ENCODE measurements at places on chromosomes 3 and 15.
A peak's percentile ranks its signal among the peaks of the same experiment; 100 is the strongest.

- DNase-seq: no peak
These were observed 39.5 kb upstream of the ZBTB20 start for GRCh38 chr3:115186351-115187148.

- no peak for DNase-seq
These were observed 105.1 kb upstream of the BCL6 start for GRCh38 chr3:187850258-187850921.

GRCh38 chr15:67085818-67086636 is 20.6 kb downstream of the SMAD3 start:
- DNase-seq: peak; percentile 96

DNA sequence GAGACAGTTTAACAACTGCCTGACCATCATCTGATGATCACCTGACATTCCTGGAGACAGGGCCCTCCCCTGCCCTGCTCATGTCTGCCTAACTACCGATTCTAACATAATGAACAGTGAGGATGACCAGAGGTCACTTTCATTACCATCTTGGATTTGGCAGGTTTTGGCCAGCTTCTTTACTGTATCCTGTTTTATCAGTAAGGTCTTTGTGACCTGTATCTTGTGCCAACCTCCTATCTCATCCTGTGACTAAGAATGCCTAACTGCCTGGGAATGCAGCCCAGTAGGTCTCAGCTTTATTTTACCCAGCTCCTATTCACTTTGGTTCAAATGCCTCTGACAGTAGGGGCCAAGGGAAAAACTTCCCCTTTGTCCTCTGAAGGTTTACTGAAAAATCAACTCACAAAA is 40.2 kb downstream of the METTL6 start:
- no peak for DNase-seq

DNA sequence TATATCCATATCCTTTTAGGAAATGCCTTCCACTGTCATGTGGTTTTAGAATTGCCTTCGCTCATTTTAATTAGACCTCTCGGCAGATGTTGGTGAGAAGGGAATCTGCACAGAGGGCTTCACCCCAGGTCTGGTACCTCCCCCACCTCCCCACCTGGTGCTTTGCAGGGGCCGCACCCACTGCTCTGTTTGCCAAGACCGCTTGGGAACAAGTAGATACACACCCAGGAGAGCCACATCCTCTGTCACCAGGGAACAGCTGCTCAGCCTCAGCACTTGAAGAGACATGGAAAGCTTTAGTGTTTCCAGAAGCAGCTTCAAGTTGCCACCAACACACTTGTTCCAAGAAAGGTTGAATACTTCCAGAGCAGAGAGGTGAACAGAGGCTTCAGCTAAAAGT is 21.8 kb downstream of the LRRC31 start:
- no peak for DNase-seq

GRCh38 chr3:147736226-147736625 is 327.1 kb downstream of the ZIC1 start:
- DNase-seq: no peak

DNA sequence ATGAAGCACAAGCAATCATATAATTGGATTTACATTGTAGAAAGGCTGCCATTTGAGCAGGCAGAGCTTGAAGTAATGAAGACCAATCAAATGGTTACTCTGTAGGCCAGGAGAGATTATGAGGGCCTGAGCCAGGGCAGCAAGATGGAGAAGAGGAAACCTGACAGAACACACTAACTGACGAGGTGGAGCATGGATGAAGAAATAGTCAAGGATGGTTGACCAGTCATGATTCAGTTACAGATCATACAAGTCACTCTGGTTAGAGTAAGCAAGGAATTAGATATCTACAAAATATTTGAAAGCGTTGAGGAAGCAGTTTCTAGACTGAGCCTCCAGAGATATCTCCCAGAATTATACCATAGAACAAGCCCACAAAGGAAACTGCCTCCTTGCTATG is 101.8 kb upstream of the THSD4 start:
- DNase-seq: no peak

DNA sequence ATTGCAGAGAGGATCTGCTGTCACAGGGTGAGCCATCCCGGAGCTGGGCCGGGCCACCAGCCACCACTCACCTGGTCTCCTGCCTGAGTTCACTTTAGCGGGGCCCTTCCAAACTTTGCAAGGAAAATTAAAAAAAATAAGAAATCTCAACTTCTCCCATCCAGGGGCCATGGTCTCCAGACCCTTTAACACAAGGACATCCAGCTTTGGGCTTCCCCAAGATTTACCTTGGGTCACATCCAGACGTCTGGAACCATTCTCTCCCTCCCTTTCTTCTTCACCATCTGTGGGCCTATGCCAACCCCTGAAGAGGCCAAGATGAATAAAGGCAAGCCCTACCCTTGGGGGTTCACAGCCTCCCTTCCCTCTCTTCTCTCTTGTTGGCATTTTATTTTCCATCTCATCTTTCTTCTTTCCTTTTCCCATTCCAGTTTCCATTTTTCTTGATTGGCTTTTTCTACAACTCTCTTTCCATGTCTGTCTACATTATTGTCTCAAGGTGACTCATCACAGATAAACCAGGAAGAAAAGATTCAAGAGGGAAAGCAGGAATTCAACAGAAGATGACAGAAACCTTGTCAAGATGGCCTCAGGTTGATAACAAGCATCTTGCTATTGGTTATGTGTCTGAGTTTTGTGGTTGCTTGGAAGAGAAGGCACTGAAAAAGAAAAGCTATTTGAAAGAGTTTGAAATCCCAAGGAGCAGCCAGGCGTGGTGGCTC is 49.5 kb downstream of the ITGA11 start:
- peak; percentile 39 for DNase-seq

DNA sequence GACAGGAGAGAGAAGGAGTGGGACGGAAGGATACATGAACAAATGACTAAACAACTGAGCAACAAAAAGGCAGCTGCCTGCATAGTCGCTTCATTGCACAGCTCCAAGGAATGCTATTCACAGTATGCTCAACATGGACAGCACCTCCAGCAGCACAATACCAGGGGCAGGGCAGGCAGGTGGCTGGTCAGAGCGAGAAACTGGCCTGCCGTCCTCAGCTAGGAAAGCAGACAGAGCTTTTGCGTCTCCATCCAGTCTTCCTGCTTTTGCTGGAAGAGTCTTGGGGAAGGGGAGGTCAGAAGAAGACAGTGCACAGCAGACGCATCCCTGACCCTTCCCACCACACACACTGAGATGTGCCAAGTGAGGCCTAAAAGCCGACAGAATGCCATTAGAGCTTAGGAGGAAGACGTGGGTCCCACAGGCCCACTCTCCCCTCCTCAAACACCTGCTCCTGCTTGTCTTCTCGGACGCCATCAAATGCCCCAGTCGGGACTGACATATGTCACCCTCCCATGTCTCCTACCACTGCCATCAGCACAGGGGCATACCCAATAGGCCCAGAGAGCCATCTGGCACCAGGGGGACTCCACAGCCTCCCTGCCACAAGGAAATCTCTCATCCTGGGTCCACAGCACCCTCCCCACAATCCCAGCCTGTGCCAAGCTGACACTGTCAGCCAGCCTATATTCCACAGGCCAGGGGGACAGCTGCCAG is 3.9 kb downstream of the RAB6B start:
- DNase-seq: no peak

DNA sequence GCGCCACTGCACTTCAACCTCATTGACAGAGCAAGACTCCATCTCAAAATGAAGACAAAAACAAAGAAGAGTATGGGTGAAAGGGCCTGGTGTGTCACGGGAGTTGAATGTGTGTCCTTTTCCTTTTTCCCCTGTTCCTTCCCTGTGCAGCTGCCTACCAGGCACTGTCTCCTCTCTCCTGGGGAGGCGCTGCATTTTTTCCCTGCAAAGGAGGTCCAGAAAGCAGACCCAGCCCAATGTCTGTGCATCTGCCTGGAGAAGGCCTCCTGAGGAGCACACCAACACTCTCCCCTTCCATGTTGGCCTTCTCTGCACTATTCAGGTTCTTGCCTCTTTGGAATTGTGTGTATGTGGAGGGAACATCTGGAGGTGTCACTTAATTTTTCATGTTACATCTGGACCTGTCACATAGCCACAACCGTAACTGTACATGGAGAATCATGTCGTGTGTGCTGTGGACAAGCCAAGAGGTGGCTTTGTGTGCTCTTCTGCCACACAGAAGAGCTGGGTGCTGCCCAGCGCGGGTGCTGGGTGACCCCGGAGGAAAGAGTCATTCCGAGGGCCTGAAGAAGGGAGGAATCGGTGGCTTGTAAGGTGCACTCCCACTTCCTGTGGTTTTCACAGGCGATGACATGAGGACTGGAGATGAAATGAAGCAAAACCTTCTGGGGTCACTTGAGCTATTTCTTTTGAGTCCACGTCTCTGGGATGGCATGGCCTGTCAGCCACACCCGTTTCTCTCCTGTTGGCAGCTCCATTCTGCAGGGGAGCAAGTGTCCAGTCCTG is 46.5 kb upstream of the CGNL1 start:
- no peak for DNase-seq

GRCh38 chr3:195595785-195596531 is 12.2 kb upstream of the APOD start:
- DNase-seq: no peak

DNA sequence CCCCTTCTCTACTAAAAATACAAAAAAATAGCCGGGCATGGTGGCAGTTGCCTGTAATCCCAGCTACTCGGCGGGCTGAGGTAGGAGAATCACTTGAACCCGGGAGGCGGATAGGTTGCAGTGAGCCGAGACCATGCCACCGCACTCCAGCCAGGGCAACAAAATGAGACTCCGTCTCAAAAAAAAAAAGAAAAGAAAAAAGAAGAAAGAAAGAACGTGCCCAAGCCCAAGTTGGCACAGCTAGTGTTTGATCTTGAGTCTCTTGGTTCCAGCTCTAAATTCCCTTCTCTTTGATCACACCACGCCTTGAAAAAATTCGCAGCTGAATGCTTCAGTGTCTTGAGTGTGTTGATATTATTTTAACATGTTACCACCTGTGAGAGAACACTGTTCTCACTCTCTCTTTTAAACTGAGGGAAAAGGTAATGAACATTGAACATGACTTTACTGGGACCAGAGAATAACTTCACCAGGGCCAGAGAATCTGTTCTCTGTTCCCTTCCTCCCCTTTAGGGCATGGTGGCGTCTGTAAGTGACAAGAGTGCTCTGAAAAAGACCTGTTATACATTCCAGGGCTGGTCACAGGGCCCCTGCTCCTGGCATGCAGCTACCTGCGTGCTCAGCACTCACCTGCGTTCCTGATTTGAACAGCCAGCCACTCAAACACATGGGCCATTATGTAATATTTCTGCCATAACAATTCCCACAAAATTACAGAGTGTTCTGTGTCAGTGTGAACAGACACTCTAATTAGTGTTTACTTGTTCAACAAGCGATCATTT is 19.0 kb downstream of the SLCO3A1 start:
- DNase-seq: no peak

- DNase-seq: no peak
These were observed 180.6 kb downstream of the EPHA6 start for GRCh38 chr3:96994988-96995387.

DNA sequence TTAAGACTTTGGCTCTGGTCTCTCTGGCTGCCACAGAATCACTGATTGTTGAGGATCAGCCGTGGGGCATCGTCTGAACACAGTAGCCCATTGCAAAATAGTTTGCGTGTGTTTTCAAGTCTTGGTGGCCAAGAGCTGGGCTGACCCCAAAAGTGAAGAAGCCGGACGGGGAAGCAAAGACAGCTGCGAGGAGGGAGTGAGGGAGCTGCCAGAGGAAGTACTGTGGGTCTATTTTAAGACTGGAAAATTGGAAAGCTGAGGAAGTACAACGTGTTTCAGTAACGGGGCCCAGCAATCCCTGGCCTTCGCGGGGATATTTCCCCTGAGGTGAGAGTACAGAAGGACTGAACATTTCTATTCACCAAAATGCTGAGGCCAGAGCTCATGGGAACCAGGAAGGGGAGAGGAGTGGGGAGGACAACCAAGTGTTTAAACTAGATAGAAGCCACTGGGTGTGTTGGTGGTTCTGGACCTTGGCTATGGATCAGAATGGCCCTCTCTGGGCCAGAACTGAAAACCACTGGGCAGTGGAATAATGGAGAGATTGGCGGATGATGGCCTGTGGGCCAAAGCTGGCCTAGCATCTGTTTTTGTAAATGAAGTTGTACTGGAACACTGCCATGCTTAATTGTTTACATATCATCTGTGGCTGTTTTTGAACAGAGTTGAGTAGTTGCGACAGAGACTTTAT is 34.1 kb upstream of the LIMD1 start:
- DNase-seq: no peak

DNA sequence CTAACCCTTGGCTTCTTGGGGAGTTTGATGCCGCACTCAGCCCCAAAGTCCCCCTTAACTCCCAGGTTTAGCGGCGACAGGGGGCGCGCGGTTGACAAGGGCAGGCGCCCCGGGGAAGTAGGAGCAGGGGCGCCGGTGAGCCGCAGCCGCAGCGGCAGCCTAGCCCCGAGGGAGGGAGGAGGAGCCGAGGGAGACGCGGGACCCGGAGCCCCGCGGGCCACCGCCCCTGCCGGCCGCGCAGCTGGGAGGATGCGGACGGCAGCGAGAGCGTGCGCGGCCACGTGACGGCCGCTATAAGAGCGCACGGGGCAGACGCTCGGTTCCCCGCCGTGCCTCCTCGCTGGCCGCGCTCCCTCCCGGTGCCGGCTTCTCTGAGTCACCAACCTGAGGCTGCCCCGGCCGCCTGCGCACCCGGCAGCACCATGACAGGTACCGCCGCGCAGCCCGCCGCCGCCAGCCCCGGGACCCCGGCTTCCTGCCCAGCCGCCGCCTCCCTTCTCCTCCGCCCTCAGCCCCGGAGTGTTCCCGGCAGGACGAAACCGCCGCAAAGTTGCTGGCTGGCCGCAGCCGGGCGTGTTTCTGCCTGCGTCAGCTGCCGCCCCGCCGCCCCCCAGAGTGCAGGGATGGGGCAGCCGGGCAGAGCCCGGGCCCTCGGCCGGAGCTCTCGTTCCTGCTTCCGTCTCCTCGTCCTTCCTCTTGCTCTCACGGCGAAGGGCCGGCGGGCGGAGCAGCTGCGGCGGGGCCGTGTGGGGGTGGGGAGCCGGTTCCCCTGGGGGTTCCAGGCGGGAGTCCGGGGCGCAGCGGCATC is at the start of gene GYG1:
GYG1 (plus strand) TSS at position 322 of the 808 bp plus-strand sequence; CDS start at position 423, 101 bp downstream.
- DNase-seq: peak; percentile 68

- peak; percentile 76 for DNase-seq
These were observed 475.0 kb downstream of the TUSC7 start for GRCh38 chr3:117184574-117184973.

DNA sequence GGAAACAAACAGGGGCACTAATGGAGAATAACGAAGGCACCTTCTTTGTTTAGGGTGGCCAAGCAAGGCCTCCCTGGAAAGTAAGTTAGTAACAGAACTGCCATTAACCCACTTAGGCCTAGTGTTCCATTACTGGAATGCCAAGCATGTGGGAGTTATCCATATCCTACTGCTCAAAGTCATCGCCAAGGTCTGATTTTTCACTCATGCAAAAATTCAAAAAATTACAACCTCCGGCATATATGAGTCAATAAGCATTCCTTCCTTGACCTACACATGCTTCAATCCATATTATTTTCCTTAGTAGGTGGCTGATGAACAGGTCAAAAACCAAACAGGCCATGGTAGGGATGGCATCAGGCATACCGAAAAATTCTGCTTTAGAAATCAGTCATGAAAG is 1097.2 kb downstream of the FHIT start:
- DNase-seq: peak; percentile 13

DNA sequence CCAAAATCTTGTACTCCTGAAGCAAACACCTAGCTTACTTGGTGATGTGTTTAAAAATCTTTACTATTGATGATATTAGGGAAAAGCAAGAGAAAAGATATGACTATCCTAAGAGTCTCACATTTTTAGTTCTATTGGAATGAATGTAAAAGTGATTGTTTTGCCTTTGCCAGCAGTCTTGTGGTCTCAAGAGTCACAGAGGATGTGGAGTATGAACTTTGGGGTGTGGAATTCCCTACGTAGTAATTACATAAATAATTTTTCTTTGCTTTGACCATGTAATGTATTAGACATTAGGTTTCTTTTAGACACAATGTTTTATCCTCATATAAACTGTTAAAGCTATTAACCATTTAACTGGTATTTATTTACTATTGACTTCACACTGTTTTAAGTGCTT is 387.6 kb downstream of the NAALADL2 start:
- DNase-seq: peak; percentile 52

Data from astrocyte (in vitro differentiated cells and primary cell).